ENCODE measurements at places on chromosomes 6 and 20.

DNA sequence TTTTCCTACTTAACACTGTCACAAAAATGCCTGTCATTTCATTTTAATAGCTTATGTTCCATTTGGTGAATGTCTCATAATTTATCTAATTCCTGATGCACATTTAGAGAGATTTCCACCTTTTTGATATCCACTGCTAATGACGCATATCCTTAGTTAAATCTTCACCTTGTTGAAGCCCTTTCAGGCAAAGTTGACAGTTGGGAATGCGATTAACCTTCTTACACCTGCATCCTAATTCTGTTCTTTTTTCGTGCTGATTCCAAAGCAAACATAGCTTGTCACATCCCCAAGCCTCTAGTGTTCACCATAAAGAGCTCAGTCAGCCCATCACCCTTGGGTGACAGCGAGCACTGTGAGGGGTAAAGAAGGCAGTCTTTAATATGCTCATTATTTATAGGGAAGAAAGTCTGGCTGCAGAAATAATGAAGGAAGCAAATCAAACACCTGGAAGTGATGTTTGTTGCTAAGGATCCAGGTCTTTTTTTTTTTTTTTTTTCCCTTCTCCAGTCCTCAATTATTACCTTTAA lies 205.6 kb downstream of the DTNBP1 start:
- DNase-seq: peak; percentile 23

GRCh38 chr6:54050750-54051149 lies 60.5 kb upstream of the MLIP start:
- DNase-seq: no peak

- no peak for DNase-seq
Measured at GRCh38 chr6:79391480-79391879, 145.8 kb downstream of the LCA5 start.

GRCh38 chr6:46772762-46773161 lies 20.4 kb upstream of the MEP1A start:
- no peak for DNase-seq
